B cell (primary cell): ENCODE measurements at places on chromosomes 2 and 18.

DNA sequence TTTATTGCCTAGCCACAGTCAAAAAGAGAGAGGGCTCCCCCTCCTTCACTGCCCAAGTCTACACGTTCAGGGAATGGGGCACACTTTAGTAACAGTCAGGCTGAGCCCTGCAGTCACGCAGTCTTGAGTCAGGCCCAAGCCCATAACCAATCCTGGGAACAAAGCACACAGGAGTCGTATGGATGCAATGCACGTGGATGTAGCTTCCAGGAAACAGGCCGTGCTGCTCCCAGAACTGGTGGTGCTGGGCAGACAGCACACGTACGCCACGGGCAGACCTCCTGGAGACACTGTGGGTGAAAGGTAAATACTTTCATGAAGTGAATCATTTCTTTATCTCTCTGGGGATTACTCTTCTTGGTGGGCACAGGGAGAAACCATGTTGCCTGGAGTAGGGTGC, 30.0 kb upstream of the MBP start:
- DNase-seq, result no peak

DNA sequence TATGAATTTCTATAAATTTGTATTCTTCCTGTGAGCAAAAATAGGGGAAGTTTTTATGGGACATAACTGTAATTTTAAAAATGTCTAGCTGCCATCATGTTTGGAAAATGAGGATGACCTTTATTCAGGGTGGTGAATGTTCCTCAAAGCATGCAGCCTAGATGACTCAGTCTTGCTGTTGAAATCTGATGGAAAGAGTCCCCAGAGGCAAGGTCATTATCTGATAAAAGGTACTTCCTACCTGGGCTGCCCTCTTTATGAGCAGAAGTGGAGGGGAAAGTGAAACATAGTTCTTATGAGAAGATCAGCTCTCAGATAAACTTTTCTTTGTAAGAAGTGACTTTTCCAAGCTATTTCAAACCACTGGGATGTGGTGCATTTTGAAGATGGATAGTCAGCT, 1144.7 kb upstream of the PIK3C3 start:
- DNase-seq, result no peak

GRCh38 chr2:111037128-111037527, 83.6 kb upstream of the BCL2L11 start:
- DNase-seq, result no peak

DNA sequence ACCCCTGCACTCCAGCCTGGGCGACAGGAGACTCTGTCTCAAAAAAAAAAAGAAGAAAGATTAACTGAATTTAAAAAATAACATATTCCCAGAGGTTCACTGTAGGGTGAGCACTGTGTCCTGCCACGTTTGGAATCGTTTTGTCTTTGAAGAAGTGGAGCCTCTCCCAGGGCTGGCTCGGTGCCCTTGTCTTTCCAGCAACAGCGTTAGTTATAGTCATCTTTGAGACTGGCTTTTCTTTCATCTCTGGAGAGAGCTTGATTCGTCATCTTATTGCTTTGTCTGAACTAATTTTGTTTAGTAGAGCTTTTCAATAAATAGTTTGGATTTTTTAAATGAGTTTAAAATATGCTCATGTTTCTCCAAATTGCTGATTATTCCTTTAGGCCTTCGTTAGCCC, 50.5 kb downstream of the IMPA2 start:
- DNase-seq, result no peak

- no peak for DNase-seq
Measured at GRCh38 chr2:192208848-192209247, 14.1 kb upstream of the TMEFF2 start.

DNA sequence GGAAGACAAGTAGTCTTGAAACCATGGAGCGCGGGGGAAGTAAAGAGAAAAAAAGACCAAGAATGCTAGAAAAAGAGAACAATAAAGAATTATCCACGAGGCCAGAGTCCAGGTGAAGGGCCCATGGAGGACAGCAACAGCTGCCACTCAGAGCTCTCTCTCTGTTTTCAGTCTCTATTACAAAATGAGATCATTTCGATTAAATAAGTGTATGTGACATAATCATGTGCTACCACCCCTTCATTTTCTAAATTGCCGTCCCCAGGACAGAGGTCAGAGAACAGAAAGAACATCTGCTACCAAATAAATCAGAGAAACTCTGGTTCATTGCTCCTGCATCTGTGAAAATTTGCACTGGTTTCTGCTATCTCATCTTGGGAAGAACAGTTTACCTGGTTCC, 838.7 kb downstream of the RNF144A start:
- DNase-seq, result no peak

DNA sequence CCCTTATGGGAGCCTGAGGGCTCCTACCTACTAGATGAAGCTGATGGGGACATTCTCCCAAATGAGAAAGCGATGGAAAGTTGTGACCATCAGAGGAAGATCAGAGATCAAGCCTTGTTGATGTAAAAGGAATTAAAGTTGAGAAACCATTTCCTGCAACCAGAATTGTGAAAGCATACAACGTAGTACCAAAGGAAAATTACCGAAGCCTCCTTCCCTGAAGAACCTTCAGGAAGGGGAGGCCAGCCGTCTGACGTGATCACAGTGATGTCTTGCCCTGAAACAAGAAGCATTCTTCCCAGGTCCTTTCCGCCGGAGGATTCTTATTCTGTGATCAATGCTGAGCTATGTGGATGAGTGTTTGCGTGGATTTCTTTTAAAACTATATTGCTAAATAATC, 211.6 kb upstream of the TNP1 start:
- DNase-seq, result no peak

DNA sequence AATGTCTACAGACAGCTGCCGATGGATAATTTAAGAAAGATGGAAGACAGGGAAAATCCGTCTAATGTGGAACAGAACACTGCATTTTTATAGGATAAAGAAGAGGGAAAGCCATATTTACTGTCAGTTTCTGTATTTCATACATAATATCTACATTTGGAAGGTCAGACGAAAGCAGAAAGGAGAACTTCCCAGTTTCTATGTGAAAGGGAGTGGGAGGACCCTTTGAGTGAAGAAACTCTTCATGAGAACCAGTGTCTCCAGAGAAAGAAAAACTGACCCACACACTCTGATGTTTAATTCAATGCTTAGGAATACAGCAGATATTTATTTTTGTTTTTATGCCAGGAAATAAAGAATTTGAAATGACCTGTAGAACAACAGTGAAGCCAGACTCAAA, 127.2 kb downstream of the CALCRL start:
- DNase-seq, result no peak

GRCh38 chr2:207787800-207788199, 18.1 kb upstream of the FZD5 start:
- no peak for DNase-seq
